Left renal pelvis (tissue), 4 donors: ENCODE measurements at places on chromosomes 12 and 14.
A peak's percentile ranks its signal among the peaks of the same experiment; 100 is the strongest.

DNA sequence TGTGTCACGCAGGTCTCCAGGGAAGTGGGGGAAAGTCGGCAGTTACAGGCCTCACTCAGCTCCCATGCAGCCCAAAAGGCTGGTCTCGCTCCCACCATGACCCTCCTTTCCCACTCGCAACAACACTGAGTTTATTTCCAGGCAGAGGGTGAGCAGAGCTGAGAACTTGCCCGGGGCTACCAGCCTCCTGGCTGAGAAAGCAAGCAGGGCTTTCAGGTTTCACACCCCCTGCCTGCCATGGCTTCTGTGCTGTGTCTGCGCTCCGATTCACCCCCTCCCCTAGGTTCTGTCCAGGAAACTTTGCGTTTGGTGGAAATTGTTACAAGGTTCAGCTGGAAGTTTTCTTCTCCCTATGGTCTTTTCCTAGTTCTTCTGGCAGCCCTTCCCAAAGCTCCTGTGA, 17.1 kb downstream of the OR10G2 start:
- no peak for DNase-seq

DNA sequence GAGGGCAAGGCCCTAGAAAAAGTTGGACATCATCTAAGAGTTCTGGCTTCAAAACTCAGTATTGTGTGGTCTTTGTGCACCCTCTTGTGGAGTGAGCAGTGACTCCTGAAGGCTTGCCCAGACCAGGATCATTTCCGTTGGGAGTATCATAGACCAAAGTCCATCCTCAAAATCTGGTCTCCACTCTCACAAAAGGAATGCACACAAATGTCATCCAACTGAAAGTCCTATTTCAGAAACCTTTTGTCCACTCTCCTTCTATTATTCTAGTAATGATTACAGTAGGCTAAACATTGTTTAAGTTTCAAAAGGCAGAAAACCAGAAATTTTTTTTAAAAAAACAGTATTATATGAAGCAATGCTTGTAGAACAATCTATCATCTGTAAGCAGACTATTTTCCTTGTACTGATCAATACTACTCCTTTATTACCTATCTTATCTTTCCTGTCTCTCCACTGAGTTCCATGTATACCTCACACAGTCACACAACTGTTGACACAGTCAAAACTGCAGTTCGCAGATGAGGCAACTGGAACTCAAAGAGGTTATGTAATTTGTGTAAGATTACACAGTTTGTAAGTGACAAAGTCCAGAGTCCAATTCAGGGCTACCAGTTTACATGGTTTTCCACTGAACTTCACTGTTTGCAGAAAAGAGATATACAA, 41.4 kb downstream of the COX16 start:
- peak; percentile 46 for DNase-seq

- DNase-seq = no peak
Measured at GRCh38 chr12:54572881-54573280, 15.6 kb downstream of the PPP1R1A start.

GRCh38 chr12:85784096-85784720, 52.0 kb downstream of the RASSF9 start:
- no peak for DNase-seq

GRCh38 chr12:56490360-56490759, 2.4 kb upstream of the GLS2 start:
- DNase-seq = no peak

- DNase-seq = no peak
Measured at GRCh38 chr12:27297566-27297965, 35.1 kb upstream of the BMAL2 start.

DNA sequence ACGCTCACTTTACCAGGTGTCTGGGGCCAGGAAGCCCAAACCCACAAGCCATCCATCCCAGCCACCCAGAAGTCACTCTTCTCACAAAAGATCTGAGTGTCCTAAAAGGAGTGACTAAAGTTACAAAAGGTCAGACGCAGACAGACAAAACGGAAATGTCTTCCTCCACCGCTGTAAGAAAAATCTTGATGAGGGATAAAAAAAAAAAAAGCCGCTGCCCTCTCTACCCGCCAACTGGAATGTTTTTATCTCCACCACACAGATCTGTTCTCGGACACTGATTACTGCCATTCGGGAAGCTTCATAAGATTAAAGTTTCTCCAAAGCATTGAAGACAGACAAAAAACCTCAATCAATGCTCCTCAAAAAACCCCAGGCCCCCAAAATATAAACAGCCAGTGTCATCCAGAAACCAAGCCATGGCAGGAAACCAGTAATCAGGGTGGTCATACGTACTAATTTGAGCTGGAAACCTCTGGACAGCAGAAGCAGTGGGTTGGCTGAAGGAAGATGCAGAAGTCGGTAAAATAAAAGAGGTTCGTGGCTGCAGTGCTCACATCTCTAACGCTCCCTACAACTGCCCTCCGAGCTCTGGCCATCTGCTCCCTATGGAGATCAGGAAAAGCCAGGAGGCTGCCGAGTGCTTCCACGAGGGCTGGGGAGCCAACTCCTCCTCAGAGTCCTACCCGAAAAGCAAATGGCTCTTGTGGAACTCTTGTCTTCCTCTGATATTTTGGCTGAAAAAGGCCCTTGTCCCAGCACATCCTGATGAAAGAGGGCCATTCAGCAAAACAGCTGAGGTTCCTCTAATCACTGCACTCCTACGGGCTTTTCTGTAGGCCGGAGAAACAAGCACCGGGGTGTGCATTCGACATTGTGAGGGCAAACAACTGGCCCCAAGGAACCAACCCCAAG, 30.3 kb downstream of the SSH1 start:
- DNase-seq = no peak

DNA sequence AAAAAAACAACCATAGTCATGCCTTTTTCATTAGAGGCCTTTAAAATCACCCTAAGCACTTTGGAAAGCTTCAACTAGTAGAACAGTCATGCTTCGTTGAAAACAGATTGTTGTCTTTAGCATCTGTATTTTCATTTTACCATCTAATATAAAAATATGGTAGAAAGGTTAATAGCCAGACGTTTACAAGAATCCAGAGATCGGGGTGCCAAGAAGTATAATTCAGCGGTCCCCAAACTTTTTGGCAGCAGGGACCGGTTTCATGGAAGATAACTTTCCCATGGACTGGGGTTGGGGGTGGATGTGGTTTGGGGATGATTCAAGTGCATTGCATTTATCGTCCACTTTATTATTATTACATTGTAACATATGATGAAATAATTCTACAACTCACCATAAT, 138.4 kb downstream of the GLT1D1 start:
- DNase-seq = no peak

- DNase-seq = no peak
Measured at GRCh38 chr12:5846950-5847349, 98.1 kb downstream of the ANO2 start.

GRCh38 chr14:102012336-102012735, 48.0 kb downstream of the DYNC1H1 start:
- no peak for DNase-seq

DNA sequence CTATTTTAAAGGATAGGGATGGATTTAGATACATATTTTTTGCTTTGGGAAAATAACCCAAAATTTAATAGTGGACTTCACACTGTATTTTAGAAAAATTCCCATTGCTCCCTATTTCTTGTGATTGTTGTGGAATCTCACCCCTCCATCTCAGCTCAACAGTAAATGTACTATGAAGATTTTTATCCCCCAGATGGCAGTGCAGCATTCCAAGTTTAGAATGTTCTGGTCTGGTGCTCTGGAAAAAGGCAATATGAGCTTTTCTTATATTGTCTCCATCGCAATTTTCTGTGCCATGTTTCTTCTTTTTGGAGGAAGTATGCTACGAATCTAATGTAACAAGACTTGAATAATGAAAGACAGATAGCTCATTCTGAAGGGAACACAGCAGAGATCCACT, 471.7 kb upstream of the SYT1 start:
- DNase-seq = peak; percentile 29

- DNase-seq = no peak
Measured at GRCh38 chr12:89525824-89526770, at the start of gene POC1B. Gene POC1B (minus strand): TSS chr12:89526047. CDS start chr12:89525895, 152 bp downstream.

GRCh38 chr14:24954700-24955037, 95.3 kb downstream of the STXBP6 start:
- DNase-seq = no peak

- DNase-seq = no peak
Measured at GRCh38 chr14:74015963-74016362, 3.1 kb downstream of the ENTPD5 start.

DNA sequence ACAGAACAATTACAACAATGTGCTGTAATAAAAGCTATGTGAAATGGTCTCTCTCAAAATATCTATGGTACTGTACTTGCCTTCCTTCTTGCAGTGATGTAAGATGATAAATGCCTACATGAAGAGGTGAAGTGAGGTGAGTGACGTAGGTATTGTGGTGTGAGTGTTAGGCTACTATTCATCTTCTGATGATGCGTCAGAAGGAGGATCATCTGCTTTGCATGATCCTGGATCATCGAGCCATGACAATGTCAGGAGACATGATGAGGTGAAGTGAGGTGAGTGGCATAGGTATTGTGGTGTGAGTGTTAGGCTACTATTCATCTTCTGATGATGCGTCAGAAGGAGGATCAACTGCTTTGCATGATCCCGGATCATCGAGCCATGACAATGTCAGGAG, 105.8 kb downstream of the KCNC2 start:
- no peak for DNase-seq

DNA sequence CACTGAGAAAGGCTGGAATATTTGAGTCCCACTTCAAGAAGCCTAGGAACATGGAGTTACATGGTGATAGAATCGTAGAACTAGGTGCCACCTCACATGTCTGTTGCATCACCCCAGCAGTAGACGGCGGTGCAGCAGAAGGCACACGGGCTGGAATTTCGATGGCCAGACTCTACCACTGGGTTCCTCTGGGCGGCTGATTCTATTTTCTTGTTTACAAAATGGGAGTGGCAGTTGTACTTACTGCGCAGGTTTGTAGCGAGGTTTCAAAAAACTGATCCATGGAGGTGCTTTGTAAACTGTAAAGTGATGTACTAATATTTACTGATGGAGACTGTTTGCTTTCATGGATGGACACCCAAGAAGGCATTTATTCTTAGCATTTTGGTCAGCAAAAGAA, 45.7 kb downstream of the WDR20 start:
- DNase-seq = no peak

DNA sequence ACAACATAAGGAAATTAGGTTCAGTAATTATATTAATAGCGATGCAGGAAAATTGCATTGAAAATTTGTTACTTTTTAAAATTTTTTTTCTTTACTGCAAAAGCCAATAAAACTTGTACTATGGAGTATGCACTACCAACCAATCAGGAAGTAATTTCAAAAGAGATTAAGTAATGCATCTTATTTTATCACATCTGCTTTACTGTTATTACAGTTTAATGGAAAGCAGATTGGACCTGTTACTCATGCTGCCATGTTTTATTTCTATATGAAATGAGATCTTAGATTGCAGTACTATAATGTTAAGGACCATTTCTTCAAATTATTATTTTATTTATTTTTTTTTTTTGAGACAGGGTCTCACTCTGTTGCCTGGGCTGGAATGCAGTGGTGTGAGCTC, 1.7 kb upstream of the STRN3 start:
- DNase-seq = no peak

GRCh38 chr12:76270657-76271358, 77.4 kb downstream of the BBS10 start:
- DNase-seq = no peak

- no peak for DNase-seq
Measured at GRCh38 chr14:22813145-22813544, 2.1 kb downstream of the SLC7A7 start.

GRCh38 chr12:123469978-123470377, 12.0 kb downstream of the SNRNP35 start:
- DNase-seq = no peak

DNA sequence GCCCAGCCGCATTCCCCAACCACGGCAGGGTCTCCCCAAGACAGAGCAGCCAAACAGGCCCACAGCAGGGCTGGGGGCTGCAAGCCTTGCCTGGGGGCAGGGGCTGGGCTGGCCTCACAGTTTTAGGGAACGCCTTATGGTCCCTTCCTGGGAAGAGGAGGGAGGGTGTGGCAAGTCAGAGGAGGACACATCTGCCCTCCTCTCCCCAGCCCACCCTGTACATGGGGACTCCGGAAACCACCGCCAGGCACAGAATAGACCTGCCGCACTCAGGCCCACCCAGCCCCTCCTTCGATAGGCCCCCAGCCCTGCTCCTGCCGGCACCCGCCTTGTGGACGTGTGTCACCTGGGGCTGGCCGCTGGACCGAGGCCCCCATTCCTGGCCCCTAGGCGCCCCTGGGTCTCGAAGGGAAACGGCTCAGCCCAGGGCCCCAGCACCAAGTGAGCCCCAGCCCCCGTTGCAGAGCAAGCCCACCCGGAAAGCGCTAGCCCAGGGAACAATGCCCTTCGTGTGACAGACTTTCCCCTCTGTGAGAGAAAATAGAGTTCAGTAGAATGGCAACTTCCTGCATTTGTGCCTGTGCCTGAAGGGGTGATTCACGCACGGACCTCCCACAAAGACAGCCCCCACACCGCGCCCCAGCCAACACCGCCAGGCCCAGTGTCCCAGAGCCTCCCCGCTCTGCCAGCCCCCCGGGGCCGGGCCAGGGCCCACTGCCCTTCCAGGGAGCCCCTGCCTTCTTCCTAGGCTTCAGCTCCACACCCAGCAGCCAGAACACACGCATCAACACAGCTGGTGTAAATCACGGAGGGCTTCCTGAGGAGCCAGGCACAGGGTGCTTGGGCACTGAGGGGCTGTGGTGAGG, 12.0 kb upstream of the NUDT14 start:
- no peak for DNase-seq

GRCh38 chr12:50574601-50575348, 70.0 kb downstream of the DIP2B start:
- DNase-seq = no peak

GRCh38 chr14:100346306-100347091, 23.4 kb downstream of the SLC25A47 start:
- no peak for DNase-seq

GRCh38 chr12:65327207-65328076, 49.0 kb downstream of the MSRB3 start:
- no peak for DNase-seq

DNA sequence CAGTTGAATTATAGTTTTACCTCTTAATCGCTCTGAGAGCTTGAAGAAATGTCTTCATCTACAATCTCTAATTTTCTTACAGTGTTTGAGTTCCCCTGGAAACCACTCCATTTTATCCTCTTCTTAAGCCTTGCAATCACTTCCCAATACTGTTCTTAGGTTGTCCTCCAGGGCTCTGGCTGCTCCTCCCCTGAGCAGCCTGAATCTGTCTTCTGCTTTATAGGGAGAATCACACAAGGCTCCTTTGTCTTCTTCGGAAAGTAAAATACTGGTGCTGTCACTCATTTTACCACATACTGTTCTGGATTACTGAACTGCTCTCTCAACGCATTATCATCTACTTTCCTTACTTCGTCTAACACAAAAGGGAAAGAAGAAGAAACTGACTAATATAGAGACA, 133.7 kb downstream of the MDGA2 start:
- DNase-seq = no peak

DNA sequence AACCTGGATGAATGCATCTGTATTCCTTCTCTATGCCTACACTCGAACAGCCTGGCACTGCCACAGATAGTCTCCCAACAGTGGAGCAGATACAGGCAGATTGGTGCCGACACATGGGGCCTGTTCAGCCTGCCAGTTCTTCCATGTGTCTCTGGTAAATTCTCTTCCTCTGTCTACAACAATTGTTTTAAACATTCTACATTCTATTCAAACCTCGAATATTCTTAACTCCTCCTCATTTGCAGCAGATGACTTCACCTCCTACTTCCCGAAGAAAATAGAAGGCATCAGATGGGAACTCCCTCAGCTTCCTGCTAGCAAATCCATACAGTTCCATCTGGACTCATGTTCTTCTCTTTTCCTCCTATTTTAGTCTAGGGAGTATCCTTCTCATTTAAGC, 43.1 kb upstream of the OTOGL start:
- DNase-seq = no peak

GRCh38 chr14:33039311-33039710, 100.6 kb downstream of the NPAS3 start:
- no peak for DNase-seq

GRCh38 chr14:81009346-81009745, 53.9 kb downstream of the TSHR start:
- DNase-seq = no peak
